ENCODE measurements at places on chromosomes 1 and 21. TPM values are rescaled to one million over a fixed set of nuclear protein-coding genes. Genes with fewer than 3 reads are reported as not detected.
A peak's percentile ranks its signal among the peaks of the same experiment; 100 is the strongest.

C2CD4D gene
- total RNA-seq, result not detected

DNA sequence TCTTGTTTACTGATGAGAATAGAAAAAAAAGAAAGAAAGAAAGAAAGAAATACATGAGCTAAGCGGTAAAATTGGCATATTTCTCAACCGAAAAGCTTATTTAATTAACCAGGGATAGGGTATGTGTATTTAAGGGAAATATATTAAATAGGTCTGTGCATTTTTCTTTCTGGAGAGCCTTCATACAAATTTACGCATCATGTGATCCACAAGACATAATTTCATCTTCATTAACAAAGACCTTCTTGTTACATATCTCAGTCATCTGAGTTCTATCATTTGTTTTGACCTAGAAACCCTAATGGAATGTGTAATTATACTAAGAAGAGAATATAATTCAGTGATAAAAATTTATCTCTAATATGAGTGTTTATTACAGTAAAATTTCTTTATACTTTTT is 37.2 kb downstream of the CFH start:
- DNase-seq, result no peak

- no peak for DNase-seq
Observed at GRCh38 chr1:206524739-206525364, 17.5 kb downstream of the RASSF5 start.

DNA sequence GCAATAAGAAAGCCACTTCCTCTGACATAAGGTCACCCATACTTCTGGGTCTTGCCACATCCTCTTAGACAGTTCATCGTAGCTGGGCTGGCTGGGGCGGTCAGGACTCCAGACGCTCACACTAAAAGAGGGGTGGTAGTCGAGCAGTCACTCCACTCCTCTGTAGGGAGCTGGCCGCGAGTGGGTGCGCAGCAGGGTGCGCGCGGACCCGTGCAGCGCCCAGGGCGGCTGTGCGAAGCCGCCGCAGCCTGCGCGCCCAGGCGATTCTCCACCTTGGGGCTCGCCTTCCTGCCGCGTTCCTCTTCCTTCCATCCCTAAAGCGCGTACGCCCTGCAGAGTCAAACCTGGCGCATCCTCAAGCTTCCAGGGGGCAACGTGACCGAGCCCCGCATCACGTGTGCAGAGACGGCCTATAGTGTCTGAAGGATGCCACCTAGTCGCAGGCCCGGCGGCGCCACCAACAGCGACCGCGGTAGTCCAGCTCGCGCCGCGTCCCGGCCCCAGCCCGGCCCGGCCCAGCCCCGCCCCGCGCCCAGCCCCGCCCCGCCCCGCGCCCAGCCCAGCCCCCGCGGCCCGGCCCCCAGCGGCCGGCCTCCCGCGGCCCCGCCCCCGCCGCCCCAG is 360 bp upstream of the PRDX6 start:
- DNase-seq, result peak; percentile 97

DNA sequence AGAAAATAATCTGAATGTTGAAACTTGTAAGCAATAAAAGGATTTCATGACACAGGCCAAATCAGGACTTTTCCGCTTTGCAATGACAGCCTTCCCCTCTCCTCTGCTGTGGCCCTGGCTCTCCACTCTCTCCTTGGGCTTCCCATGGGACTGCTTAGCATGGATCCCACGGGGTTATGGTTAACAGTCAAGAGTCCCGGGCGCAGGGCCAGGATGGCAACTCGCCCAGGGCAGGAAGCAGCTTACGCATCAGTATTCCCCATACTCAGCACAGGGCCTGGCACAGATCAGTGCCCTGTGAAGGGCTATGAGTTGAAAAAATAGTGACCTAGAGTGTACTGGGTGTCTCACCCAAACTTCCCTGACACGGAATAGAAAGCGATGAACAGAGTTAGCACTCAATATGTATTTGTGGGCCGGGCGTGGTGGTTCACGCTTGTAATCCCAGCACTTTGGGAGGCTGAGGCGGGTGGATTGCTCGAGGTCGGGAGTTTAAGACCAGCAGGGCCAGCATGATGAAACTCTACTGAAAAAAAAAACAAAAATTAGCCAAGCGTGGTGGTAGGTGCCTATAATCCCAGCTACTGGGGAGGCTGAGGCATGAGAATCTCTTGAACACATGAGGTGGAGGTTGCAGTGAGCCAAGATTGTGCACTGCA is 29.1 kb upstream of the GRHL3 start:
- peak; percentile 82 for DNase-seq

DNA sequence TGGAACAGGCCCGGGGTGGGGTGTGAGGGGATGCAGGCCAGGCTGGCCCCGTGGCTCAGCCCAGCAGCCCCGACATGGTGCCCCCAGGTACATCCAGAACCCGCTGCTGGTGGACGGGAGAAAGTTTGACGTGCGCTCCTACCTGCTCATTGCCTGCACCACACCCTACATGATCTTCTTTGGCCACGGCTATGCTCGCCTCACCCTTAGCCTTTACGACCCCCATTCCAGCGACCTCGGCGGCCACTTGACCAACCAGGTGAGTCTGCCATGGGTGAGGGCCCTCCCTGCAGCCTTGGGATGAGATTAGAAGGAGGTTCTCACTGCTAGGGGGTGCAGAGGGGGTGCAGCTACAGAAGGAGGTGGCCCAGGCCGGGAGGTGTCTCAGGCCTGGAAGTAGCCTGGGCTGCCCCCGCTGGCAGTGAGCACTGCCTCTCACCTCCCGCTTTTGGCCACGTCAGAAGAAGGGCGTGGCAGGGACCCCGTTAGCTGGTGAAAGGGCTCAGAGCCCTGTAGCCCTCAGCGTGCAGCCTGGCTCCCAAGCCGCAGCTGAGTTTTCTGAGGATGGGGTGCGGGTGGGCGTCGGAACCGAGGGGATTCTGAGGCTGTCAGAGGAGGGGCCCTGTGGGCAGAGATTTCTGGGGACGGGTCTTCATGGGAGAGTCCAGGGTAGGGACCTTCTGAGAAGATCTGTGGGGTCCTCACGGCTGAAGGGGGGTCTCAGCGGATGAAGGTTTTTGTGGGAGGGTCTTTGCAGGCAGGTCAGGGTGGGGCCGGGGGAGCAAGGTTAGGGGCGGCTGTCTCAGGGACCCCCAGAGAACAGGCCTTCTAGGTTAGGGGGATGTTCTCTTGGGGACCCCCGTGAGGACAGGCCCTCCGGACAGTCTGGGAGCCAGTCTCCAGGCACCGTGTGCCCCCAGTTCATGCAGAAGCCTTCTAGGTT is 10.4 kb downstream of the TTLL10 start:
- no peak for DNase-seq

Measured in left lobe of liver (tissue), 2 donors.